ELR (cell line): ENCODE measurements at places on chromosomes 16 and 17.

DNA sequence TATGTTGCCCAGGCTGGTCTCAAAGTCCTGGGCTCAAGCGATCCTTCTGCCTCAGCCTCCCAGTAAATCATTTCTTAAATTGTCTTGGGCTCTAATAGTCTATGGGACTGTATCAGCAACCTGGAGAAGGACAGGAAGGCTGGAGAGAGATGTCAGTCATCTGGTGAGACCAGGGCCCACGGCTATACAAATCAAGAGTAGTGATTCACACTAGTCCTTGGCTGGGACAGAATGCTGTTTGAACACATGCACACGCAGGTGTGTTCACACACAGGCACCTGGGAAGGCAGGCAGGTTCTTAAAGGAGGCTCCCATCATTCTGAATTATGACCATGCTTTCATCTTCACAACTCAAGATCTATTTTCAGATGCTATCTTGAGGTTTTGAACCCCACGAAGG, 14.1 kb downstream of the NQO1 start:
- DNase-seq = no peak

DNA sequence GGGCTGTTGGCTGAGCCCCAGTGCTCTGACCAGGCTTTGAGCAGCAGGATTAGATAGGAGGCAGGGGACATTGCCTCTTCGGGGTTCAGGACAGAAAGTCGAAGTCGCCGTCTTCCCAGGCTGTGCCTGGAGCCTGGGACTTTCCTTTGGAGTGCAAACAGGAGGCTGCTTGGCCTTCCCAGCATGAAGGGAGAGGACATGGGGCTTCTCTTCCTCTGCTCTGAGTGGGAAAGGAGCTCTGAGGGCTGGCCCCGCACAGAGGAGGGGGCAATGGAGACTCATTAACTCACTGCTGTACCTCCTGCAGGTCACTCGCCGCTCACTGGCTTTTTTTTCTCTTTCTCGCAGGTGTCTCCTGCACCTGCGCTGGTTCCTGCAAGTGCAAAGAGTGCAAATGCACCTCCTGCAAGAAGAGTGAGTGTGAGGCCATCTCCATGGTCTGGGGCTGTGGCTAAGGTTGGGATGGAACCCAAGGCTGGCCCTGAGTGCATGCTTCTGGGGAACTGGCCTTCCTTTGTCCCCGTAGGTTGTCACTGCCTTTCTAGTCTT, 642 bp downstream of the MT1F start:
- no peak for DNase-seq

- DNase-seq = peak; percentile 68
These were observed at the start of gene FLII for GRCh38 chr17:18258356-18259038. Gene FLII (minus strand): TSS chr17:18258738. CDS start chr17:18258690, 48 bp downstream.

DNA sequence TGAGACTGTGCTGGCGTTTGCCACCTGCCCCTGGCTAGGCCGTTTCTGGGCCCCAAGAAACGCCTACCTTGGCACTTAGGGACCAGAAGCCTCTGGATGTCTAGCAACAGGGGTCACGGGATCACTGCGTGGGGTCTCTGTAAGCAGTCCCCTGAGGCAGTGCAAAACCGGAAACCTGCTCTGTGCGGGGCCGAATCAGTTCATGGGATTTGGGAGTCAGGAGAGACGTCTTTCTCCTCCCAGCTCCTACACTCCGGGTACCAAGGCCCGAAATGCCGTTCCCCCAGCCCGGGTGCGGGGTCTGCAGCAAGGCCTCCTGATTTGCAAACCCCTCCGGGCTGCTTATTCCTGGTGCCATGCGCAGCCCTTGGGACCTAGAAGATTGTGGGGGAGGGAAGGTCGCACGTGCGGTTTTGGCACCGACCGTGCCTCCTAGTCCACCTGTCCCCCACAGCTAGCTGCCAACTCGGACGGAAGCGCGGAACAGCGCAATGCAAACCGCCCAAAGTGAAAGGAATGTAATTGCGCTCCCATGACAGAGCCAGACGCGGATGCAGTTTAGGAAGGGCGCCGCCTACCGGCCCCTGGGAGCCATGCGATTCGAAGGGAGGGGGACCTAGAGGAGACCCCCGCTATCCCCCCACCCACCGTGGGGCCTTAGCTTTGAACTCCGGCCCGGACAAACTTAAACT, 6.5 kb downstream of the IRX5 start:
- peak; percentile 14 for DNase-seq

DNA sequence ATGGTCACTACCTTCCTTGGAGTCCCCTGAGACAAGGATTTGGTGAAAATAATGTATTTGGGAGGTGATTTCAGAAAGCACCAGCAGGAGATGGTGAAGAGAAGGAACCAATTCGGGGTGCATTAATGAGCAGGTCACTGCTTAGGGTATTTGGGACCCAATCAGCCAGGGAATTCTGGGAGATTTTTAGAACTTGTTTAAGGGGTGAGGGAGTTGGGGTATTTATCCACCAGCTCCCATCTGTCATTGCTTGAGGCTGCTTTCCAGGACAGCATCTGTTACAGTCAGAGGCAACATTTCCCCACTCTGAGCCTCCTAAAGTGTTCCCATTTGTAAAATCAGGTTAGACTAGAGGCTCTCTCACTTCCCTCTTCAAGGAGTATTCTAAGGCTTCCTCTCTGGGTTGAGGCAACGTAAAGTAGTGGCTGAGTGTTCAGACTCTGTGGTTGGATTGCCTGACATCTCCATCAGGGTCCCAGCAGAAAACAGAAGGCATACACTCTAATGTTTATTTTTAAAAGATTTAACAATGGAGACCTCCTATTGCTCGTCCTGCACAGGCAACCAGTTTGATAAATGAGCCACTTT, 60.9 kb downstream of the CLEC19A start:
- DNase-seq = no peak

- no peak for DNase-seq
These were observed 97.9 kb upstream of the ZNF750 start for GRCh38 chr17:82937411-82938371.

DNA sequence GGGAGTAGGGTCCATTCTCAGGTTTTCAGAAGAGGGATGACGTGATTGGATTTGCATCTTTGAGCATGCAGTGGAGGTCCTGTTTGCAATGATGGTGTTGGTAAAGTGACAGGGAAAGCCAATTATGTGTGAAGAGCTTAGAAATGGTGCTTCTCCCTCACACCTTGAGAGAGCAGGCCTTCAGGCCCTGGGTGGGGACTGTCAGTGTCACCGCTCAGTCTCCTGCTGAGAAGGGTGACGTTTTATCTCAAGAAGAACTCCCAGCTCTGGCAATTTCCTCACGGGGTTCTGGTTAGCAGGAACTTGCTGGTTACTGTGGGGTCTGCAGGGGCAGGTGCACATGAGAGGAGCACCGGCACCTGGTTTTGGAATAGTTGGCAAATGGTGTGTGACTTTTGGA, 11.2 kb downstream of the PLCG2 start:
- DNase-seq = no peak

GRCh38 chr16:85461814-85462713, 151.1 kb upstream of the GSE1 start:
- peak; percentile 22 for DNase-seq

DNA sequence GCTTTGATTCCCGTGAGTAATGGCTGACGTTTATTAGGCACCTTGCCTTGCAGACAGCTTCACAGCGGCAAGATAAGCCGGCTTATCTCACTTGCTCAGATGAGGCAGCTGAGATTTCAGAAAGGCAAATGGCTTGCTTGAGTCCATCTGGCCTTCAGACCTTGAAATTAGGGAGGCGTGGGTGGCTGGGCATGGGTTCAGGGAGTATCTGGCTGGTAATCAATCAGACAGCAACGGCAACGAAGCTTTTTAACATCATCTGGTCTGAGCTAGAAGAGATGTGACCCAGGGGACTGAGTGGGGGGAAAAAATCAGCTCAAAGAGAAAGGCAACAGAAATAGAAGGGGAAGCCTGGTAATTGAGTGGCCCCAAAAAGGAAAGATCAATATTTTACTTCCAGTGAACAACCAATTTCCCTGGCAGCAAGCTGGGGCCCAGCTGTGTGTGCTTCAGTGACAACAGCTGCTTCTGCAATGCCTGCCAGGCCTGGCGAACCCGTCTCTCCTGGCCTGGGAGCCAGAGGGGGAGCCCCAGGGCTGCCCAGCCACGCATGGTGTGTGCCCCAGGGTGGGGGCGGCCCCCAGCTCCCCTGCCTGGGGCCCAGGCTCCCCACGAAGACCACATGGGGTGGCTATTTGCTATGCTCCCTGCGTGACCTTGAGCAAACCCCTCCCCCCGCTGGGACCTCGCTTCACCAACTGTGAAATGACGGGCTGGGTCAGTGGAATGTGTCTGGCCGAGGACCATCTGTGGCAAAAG, 34.0 kb downstream of the RAB11FIP4 start:
- DNase-seq = no peak

- no peak for DNase-seq
These were observed 13.6 kb upstream of the DNASE1 start for GRCh38 chr16:3640632-3641501.

DNA sequence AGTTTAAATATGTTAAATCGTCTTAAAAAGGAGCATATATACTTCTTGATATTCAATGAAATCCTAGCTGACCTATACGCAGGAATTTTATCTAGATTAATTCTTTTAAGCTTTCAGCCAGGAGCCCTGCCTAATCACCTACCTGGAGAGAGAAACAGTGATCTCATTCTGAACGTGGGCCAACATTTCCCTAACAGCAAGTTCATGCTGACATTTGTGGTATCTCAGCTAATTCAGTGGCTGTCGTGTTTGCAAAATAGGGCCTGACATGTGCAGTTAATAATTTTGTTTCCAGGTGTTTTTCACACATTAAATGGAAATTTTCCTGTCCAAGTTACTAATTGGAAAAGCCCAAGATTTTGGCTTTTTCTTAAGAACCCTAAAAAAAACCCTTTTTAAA, 17.4 kb downstream of the KRT24 start:
- DNase-seq = no peak

GRCh38 chr17:32443827-32444300, 446 bp upstream of the PSMD11 start:
- peak; percentile 14 for DNase-seq

- no peak for DNase-seq
These were observed 155.4 kb downstream of the CLEC16A start for GRCh38 chr16:11099672-11100205.

GRCh38 chr17:75635610-75636202, 2.5 kb downstream of the SMIM5 start:
- no peak for DNase-seq

GRCh38 chr17:81428121-81428515, 32.9 kb downstream of the BAHCC1 start:
- DNase-seq = no peak

DNA sequence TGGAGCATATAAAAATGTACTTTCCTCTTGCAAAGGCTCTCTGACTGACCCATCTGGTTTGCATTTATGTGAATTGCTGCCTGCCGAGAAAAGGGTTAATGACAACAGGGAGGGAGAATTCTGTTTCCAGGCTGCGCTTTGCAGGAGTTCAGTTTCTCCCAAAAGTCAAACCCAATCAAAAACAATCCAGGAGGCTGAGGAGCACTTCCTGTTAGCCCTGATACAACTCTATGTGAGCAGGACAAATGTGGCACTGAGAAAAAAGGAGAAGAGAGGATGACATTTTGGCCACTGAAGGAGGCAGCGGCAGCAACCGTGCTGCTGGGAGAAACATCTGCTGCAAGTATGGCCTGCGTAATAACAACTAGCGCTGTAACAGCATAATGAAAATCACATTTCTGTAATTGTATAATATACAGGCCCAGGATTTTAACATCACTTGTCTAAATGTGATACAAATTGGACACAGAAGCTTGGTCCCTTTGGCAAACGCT, 26.8 kb upstream of the ELAC2 start:
- no peak for DNase-seq

DNA sequence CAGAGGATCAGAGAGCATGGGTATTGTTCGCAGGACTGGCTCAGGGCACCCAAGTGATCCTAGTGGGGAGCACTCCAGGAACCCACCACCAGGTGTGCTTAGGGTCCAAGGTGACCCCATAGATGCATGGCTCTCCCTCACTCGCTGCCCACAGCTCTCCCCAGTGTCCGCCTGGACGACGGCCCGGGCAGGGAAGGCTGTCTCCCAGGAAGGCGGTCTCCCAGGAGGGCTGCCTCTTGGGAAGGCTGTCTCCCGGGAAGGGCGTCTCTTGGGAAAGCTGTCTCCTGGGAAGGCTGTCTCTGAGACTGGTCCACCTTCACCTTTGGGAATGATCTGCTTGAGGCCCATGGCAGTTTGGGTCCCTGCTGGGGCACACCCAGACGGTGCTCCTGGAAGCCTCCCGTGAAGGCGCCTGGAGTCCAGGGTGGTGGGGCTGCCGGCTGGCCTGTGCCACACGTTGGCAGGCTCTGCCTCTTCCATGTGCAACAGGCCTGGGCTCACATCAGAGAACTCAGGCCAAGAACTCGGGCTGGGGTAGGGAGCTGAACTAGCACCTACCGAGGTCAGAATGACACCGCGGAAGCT, 5.0 kb downstream of the ECI1 start:
- no peak for DNase-seq

GRCh38 chr17:27346228-27346899, 52.5 kb downstream of the WSB1 start:
- DNase-seq = no peak

GRCh38 chr16:49452578-49452977, 79.0 kb downstream of the C16orf78 start:
- DNase-seq = no peak

GRCh38 chr17:59417452-59417851, 86.0 kb downstream of the YPEL2 start:
- DNase-seq = no peak

DNA sequence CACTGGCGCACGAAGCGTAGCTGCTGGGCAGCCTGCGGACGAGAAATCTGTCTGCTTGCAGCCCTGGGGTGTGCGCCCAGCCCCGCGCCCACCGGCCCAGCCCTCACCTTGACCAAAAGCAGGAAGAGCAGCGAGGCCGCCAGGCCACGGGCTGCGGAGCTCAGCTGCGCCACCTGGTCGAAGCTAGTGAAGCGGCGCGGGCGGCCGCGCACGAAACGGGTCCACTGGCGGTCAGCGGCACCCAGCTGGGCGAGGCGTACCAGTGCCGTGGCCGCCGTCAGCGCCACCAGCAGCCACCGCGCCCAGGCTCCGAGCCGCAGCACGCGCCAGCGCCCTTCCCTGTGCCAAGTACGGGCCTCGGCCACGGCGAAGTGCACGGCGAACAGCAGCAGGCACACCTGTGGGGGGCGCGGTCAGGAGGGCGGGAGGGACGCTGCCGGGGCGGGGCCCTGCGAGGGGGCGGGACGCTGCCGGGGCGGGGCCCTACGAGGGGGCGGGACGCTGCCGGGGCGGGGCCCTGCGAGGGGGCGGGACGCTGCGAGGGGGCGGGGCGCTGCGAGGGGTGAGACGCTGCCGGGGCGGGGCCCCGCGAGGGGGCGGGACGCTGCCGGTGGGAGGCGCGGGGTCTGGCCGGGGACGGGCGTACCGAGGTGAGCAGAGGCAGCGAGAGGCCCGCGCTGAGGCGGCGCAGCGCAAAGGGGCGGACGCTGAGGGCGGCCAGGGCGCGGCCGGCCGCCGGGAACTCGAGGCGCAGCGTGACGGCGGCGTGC, 43.2 kb downstream of the TSC2 start:
- DNase-seq = peak; percentile 48

DNA sequence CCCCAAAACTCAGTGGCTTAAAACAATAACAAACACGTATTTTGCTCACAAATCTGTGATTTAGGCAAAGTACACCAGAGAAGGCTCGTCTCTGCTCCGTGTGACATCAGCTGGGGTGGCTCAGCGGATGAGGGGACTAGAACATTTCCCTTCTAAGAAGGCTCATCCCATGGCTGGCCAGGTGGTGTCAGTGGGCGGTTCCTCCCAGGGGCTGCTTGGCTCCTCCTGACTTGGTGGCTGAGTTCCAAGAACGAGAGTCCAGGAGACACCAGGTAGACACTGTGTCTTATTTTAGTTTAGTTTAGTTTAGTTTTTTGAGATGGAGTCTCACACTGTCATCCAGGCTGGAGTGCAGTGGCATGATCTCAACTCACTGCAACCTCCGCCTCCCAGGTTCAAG, 5.6 kb upstream of the CHMP6 start:
- DNase-seq = no peak

- no peak for DNase-seq
These were observed 22.5 kb upstream of the LYRM9 start for GRCh38 chr17:27915709-27916108.
